ENCODE measurements at places on chromosomes 3 and 15.
A peak's percentile ranks its signal among the peaks of the same experiment; 100 is the strongest.

DNA sequence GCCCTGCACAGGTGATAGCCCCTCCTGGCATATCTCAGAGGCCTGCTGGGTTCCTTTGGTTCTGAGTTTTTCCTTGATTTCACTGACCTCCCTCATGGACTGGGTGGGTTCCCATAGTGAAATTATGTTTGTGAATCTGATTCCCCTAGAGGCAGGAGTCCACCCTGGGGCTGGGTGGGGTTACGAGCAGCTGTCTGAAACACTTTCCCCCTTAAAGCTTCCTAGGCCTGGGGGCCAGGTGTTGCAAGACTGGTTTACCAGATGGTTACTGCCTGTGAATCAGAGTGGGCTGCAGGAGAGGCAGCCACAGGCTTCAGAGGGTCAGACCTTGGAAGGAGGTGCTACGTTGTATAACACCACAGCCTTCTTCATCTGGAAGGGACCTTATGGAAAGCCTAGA lies 34.3 kb downstream of the IL20RB start:
- no peak for DNase-seq

DNA sequence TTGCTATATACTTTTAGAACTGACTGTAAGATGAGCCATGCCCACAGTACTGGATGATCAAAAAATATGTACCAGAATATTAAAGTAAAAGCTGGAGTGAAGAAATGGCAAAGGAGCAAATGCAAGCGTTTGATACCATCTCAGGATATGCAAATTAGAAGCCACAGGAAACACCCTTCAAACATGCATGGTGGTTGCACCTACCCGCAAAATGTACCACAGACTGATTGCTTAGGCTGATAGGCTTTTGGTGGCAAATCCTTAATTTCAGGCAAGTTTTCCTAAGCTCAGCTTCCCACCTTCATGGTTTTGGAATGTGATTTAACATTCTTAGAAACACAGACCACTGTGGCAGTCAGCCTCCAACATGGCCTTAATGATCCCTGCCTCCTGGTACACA lies 149.0 kb downstream of the PDZRN3 start:
- DNase-seq, result peak; percentile 22

DNA sequence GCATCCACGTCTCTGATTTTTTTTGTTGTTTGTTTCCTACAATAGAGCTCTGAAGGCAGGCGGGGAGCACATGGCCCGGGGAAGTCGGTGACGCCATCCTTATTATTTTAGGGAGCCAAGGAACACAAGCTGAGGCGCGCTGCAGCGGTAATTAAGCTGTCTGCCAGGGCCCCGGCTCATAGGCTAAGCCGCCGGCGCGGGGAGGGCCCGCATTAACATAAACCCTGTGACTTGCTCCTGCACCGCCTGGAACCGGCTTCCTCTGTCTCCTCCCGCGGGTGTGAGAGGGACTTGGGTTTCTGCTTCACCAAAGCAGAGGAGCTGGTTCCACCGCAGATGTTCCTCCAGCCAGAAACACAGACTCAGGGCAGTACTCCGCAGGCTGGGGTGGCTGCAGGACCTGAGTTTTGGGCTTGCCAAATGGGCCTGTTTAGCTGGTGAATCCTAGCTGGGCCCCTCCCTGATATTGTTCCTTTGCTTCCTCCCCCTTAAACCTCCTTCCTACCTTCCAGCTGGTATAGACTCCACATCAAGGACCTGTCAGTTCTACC lies 25.3 kb downstream of the ANP32A start:
- peak; percentile 97 for DNase-seq

DNA sequence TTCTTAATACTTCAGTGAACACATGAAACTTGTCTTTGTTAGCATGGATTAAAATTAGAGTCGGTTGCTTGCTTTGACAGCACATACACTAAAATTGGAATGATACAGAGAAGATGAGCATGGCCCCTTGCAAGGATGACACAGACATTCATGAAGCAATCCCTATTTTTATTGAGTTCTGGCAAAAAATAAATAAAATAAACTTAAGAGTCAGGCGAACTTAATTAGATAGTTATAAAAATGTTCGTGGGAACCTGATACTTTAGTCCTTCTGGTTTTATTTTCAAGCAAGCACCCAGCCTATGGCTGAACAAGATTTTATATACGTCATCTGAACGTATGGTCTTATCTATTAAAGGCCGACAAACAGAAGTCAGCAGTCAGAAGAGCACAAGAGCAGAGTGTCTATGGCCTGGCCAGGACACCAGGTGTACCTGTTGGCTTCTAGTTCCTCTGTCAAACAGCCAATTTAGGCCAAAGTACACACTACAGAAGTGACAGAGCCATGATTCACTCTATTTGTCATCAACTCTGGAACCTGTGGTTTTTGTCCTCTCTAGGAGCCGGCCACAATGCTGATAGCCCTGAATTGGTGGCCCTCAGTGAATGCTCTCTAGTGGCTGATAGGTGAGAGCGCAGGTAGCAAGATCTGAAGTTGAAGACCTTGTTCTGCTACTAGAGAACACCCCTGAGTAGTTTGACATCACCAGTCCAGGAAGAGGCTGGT lies 64.3 kb downstream of the LEO1 start:
- DNase-seq, result no peak

DNA sequence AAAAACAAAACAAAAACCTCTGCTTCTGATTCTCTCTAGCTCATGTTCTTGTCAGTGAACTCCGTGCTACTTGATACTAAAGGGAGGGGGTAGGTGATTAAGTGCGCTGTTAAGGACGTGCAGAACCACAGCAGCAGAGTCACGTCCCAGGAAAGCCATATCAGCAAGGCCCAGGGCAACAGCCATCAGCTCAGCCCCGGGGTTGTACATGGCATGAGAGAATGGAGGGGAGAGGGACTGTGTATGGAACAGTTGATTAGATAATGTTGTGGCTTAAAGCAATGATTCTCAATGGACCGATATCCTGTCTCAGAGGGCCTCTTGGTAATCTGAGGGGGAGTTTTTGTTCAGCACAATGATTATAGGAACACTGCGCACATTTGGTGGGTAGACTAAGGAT lies 27.6 kb downstream of the C2CD4A start:
- DNase-seq, result no peak

DNA sequence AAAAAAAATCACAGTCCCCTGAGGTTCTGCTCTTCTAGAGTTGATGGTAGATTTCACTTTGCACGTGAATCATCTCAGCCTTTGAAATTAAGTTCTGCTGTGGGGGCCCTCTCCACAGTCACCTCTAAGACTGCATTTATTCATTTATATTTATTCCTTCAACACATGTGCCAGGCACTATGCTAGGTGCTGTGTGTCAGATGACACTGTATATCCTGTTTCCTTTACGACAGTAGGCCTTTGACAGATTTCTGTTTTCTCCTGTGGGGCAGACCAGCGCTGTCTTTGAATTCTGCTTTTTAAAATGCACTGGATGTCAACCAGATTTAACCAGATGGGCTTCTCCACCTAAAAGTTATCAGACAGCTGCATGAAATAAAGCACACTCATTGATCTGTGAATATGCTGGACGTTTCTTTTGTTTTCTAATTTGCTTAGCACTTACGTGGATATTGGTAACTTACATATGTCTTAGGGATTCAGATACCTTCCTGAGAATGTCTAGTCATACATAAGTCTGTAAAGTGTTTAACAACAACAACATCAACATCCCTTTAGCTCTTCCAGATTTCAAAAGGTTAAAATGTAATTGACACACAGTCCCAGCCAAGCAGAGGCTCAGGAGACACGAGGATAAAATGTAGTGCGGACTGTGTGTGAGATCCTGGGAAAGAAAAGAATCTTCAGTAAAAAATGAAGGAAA lies 525.5 kb upstream of the MCTP2 start:
- no peak for DNase-seq

- DNase-seq, result no peak
These were observed 249.8 kb upstream of the CDIN1 start for GRCh38 chr15:36329592-36329991.

- no peak for DNase-seq
These were observed 184.5 kb downstream of the FHIT start for GRCh38 chr3:61066800-61067199.
